ENCODE measurements at places on chromosomes 13 and 19.

GRCh38 chr13:113802761-113803160, 43.7 kb downstream of the TMEM255B start:
- DNase-seq = no peak

DNA sequence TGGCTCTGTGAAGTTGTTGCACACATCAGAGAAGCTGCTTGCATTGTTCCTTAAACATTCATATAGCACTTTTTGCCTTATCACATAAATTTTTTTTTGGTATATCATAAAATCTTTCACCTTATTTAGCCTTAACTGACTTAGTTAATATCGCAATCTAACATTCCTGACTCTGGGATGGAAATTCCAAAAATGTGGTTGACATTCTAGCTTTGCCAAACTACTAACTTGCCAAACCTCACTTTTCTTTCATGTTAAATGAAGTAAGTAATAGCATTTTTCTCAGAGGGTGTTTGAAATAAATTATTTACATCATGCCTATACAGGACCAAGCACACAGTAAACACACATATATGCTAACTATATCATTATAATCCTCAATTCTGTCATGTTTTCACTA, 736.9 kb upstream of the PCDH9 start:
- DNase-seq = no peak

- DNase-seq = no peak
Measured at GRCh38 chr13:42409075-42409474, 137.1 kb downstream of the AKAP11 start.

- no peak for DNase-seq
Measured at GRCh38 chr13:51734786-51735185, 69.2 kb downstream of the DHRS12 start.

- peak; percentile 33 for DNase-seq
Measured at GRCh38 chr13:84574851-84575250, 692.6 kb upstream of the SLITRK1 start.

DNA sequence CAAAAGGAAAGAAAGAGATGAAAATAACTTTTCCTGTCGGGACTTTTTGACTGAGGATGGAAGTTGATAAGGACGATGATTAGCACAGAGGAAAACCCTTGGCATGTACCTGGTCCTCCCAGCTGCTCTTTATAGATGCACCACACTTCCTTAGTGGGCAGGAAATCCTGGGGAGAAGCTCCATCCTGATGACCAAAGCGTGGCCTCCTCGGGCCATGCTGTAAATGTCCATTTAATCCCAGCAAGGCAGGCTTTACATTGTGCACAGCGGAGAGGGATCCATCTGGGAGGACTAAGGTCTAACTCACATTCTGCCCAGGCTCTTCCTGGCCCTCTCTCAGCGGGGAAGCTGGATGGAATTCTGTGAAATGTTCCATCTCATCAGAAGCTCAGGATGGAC, 113.5 kb downstream of the COL4A2 start:
- DNase-seq = no peak

GRCh38 chr19:49056101-49056901, 1.2 kb downstream of the CGB7 start:
- DNase-seq = peak; percentile 27

DNA sequence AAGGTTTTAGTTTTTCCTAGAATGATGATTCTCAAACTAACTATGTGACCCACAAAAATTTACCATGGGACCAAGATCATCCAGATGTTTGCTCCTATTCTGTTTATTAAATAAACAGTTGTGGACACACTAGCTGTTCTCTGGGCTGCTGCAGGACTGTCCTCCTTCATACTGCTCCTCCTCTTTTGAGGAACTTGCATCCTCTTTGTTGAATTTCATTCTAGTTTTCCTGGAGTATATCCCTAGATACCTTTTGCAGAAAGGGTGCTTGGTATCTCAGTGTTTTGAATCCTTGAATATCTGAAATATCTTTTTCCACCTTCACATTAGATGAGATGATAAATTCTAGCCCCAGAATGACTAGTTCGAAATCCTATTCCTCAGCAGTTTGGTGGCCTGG, 24.1 kb downstream of the VASP start:
- DNase-seq = no peak

Measured in NCI-H524 (cell line).